Placental pericyte (primary cell): ENCODE measurements at places on chromosomes 13 and 19. TPM values are rescaled to one million over a fixed set of nuclear protein-coding genes. Genes with fewer than 3 reads are reported as not detected.

ZNF665 gene
- 2.6 and 3.1 TPM in 2 replicates for total RNA-seq

RASAL3 gene
- total RNA-seq: not detected in 2 replicates

GATAD2A gene
- total RNA-seq: 61.7 and 121 TPM in 2 replicates

ZNF865 gene
- total RNA-seq: 2.4 and 2.6 TPM in 2 replicates

STOML3 gene
- total RNA-seq: not detected in 2 replicates

WTIP gene
- 31.6 and 40.3 TPM in 2 replicates for total RNA-seq

CEACAM20 gene
- total RNA-seq: not detected in 2 replicates

CIC gene
- 38.5 and 41.5 TPM in 2 replicates for total RNA-seq

XPO4 gene
- total RNA-seq: 16.2 and 34.6 TPM in 2 replicates

AZU1 gene
- total RNA-seq: not detected in 2 replicates

ZNF30 gene
- total RNA-seq: 1.3 and 3.7 TPM in 2 replicates

GNA15 gene
- total RNA-seq: 0.14 TPM in 1 of 2 replicates, not detected in the other

CCDC169 gene
- total RNA-seq: 1.3 and 3.3 TPM in 2 replicates

PTGER1 gene
- total RNA-seq: 4.8 and 5.2 TPM in 2 replicates

ZNF211 gene
- 11.2 and 11.6 TPM in 2 replicates for total RNA-seq

TMPRSS9 gene
- total RNA-seq: not detected in 2 replicates
